Liver (tissue), 10 donors: ENCODE measurements at places on chromosomes 7 and 10. TPM values are rescaled to one million over a fixed set of nuclear protein-coding genes. Genes with fewer than 3 reads are reported as not detected.
A peak's percentile ranks its signal among the peaks of the same experiment; 100 is the strongest.

GRCh38 chr7:17556247-17556956 is 257.9 kb downstream of the AHR start:
- H3K27me3 ChIP-seq, result no peaks in the 10 kb centered on the region
- peaks cover 7% of the 10 kb centered on the region for H3K4me1 ChIP-seq
- no peak overlapping the region for H3K27ac ChIP-seq
- H3K4me3 ChIP-seq, result no peak overlapping the region

DNA sequence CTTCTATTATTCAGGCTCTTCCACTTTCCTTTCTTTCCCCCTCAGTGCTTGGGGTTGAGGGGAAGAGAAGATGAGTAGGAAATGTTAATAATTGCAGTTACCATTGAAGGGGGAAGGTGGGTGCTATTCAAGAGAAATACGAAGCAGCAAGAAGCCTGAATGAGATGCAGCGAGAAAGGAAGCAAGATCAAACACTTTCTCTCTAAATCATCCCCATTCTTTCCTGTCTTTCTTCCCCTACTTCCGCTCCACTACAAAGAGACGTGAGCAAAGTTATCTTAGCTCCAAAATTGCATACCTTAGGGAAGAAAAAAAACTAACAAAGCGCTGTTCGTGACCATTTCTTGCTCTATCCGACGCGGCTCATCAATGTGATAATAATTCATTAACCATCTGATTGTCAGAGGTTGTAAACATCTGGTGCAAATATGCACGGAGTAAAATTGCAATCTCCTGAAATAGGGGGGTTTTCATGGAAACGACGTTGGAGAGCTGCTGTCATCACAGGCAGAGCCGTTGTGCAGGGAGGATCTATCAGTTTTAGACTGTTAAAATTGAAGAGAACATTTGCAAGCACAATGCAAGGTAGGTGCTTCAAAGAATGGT is 15.2 kb upstream of the PARD3 start:
- DNase-seq, result no peak
- no peak overlapping the region for H3K27ac ChIP-seq
- H3K27me3 ChIP-seq, result no peaks in the 10 kb centered on the region

DNA sequence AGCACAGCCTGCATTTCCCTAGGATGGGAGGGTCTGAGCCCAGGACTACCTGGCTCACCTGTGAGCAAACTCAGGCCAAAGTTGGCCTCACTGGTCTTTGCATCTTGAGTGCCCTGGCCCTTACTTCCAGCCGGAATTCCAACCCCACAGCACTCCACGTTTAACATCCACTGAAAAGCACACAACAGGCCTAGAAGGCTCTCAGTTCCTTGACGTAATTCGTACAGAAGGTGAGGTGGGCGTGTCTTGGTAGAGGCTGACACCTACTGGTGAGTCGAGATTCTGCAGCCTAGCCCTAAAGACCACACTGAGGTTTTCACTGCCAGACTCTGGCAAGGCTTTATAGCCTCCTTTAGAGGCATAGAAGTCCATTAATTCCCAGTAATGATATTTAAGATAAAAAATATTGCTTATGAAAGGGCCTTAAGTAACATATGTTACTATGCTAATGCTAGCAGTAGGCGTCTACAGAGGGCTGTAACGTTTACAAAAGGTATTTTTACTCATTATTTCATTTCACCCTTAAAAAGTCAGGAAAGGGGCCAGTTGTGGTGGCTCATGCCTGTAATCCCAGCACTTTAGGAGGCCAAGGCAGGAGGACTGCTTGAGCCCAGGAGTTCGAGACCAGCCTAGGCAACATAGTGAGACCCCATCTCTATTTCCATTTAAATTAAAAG is 95.8 kb downstream of the HIP1 start:
- no peaks in the 10 kb centered on the region for H3K36me3 ChIP-seq
- H3K27ac ChIP-seq, result no peak overlapping the region
- H3K4me1 ChIP-seq, result peaks cover 9% of the 10 kb centered on the region
- peak; percentile 43 for DNase-seq

DNA sequence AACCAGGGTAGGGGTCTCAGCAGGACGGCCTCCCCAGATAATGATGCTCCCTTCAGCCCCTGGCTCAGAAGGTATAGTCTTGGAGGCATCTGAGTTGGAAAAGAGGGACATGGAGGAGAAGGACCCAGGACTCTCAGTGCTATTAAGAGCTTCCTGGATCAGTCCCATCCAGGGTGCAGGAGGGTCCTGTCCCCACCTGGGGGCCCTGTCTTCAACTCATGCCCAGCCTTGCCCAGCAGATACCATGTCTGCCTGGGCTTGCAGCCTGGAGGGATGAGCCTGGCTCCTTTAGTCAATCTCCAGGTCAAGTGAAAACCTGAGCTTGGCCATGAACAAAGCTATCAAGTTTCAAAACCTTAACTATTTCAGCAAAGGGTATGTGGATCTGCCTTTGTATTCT is 67.6 kb downstream of the PRTFDC1 start:
- H3K36me3 ChIP-seq, result no peaks in the 10 kb centered on the region
- no peak overlapping the region for H3K27ac ChIP-seq
- no peak for DNase-seq
- H3K27me3 ChIP-seq, result no peaks in the 10 kb centered on the region
- no peak overlapping the region for H3K4me3 ChIP-seq

The TRIM73 gene
- 1.7 TPM for total RNA-seq

The TMUB1 gene
- 28.9 TPM for total RNA-seq
